Right atrium auricular region (tissue), 2 donors: ENCODE measurements at places on chromosomes 11 and 22.

- no peak for DNase-seq
Observed at GRCh38 chr11:7143908-7144307, 55.1 kb downstream of the RBMXL2 start.

GRCh38 chr11:61281581-61282250 lies 13.4 kb downstream of the VWCE start:
- no peak for DNase-seq

DNA sequence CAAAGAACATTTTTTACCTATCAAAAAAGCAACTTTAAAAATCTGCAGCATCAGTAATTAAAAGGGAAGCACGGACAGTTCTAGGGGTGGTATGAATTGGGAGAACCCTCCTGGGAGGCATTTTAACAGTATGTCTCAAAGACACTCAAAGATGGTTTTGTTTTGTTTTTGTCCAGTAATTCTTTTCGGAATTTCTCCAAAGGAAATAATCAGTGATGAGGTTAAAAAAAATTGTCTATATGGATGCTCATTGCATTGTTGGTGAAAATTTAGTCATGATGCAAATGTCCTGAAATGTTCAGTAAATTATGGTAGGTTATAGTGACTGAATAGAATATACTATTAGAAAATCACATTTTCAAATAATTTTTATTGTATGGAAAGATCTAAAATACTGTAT lies 115.1 kb downstream of the ATXN10 start:
- no peak for DNase-seq

GRCh38 chr11:10524471-10524870 lies 16.5 kb downstream of the RNF141 start:
- no peak for DNase-seq

DNA sequence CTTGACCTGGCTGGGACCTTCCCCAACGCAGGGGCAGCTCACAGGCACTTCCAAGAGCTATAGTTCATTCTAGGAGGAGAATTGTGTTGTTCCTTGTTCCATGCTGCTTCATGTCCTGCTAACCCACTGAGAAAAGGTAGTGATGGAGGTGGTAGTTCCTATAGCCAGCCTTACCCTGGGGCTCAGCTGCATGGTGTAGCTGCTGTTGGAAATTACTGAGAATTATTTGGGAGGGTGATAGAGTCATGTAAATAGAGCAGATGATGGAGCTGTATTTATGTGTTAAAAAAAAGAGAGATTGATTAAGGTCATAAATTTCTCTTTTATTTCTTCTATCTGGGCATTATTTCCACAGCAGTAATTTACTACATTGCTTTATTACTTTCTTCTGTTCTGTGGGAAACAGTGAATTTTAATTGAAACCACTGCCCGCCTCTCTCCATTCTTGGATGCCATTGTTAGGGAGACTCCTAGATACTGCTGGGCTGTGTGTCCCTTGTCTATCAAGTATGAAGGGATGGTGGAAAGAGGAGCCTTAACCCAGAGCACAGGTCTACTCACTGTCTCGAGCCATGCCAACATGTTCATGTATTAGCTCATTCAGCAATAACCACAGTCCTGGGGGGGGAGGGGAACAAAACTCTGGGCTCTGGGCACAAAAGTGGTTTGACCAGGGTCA lies 309.2 kb downstream of the FAT3 start:
- DNase-seq = no peak
